Stimulated activated CD8-positive, alpha-beta memory T cell treated with anti-CD3 and anti-CD28 coated beads, Interleukin-7, amount 100 ng/mL, for 48 hours (primary cell): ENCODE measurements at places on chromosomes 16 and 17.

GRCh38 chr17:29018788-29019474 lies 13.1 kb upstream of the SEZ6 start:
- no peak for DNase-seq

GRCh38 chr17:33603789-33604188 lies 310.7 kb upstream of the ASIC2 start:
- no peak for DNase-seq

- DNase-seq, result no peak
Observed at GRCh38 chr16:88532434-88533241, 37.6 kb upstream of the ZC3H18 start.

DNA sequence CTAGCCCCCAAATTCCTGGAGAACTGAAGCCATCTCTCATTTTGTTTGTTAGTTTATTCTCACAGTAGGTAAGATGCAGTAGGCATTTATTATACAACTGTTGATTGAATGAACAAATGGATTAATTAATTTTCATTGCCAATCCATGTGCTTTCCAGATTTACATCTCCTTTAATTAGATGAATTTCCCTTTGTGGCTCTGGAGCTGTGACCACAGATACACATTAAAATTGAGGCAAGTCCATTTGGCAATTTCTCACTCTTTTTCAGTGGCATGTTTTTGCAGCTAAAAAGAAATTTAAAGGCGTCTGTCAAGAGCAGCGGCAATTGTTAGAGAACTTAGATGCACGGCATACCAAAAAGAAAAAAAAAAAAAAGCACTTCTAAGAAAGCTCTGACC lies 635.4 kb upstream of the SOX9 start:
- no peak for DNase-seq

- no peak for DNase-seq
Observed at GRCh38 chr16:89890886-89891657, 17.7 kb downstream of the TCF25 start.

GRCh38 chr17:51251010-51251409 lies 8.8 kb downstream of the MBTD1 start:
- no peak for DNase-seq

GRCh38 chr16:48244863-48245195 lies 729 bp downstream of the LONP2 start:
- DNase-seq, result no peak

DNA sequence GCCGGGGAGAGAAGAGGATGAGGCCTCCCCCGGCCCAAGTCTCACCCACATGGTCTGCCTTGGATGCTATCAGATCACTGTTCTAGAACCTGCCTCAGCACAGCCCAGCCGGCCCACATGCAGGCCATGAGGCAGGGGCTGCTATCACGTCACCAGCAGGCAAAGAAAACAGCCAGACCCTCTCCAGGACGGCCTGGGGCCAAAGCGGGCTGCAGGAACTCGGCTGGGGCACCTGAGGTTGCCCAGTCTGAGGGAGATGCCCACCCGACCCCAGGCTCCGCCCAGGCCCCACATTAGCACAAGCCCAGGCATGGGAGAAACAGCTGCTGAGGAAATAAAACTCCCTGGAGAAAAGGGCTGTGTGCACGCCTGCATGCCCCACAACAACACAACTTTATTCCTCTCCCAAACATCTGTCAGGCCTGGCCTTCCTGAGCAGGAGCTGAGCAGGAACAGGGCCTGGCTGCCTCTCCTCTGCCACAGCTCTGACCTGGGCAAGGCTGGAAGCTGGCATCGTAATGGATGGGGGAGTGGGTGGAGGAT lies 6.7 kb upstream of the SMIM5 start:
- DNase-seq, result no peak

GRCh38 chr17:41413982-41414381 lies 10.4 kb downstream of the KRT37 start:
- no peak for DNase-seq

DNA sequence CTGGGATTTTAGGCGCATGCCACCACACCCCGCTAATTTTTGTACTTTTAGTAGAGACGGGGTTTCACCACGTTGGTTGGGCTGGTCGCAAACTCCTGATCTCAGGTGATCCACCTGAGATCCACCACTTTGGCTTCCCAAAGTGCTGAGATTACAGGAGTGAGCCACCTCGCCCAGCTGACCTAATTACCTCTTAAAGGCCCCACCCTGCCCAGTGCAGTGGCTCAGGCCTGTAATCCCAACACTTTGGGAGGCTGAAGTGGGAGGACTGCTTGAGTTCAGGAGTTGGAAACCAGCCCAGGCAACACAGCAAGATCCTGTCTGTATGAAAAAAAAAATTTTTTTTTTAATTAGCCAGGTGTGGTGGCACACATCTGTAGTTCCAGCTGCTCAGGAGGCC lies 2.9 kb upstream of the COASY start:
- DNase-seq, result no peak

- DNase-seq, result no peak
Observed at GRCh38 chr16:81429045-81429521, 15.5 kb upstream of the CMIP start.

- DNase-seq, result no peak
Observed at GRCh38 chr16:84937196-84938005, 73.9 kb downstream of the ZDHHC7 start.

DNA sequence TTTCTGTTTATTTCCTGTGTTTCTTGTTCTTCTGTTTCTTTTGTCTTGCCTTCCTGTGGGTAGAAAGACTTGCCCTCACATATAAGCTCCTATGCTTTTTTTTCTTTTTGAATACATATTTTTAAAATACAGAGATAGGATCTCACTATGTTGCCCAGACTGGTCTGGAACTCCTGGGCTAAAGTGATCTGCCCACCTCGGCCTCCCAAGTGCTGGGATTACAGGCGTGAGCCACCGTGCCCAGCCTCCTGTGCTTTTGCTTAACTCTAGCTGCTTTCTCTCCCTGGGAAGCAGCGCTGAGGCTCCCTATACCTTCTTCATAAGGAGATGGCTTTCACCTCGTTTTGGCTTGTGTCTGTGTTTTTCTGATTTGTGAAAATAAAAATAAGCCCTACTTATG lies 93.4 kb upstream of the FA2H start:
- no peak for DNase-seq

DNA sequence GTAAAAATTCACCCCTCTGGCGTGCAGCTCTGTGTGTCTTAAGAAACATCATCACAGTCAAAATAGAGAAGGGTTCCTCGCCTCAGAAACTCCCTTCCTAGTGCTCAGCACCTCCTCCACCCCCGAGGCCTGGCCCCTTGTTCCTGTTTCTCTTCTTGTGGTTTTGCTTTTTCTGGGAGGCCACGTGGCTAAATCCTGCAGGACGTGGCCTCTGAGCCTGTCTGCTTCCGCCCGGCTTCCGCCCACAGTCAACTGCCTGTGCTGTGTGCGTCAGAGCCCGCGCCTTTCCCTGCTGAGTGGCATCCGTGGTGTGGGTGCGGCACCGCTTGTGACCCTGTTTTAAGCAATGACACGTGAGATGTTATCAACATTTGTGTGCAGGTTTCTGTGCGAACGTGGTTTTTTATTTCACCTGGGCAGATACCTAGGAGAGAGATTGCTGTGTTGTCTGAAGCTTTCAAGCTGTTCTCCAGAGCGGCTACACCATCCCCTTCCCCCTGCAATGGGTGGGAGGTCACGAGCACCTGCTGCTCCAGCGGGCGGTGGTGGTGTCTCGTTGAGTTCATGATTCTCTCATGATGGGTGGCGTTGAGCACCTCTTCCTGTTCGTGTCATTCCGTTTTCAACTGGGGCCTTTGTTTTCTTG lies 21.7 kb downstream of the ACSF3 start:
- DNase-seq, result peak; percentile 82

GRCh38 chr17:80504686-80505413 lies 28.4 kb upstream of the NPTX1 start:
- no peak for DNase-seq

- no peak for DNase-seq
Observed at GRCh38 chr17:3667366-3668278, 756 bp downstream of the TAX1BP3 start.

DNA sequence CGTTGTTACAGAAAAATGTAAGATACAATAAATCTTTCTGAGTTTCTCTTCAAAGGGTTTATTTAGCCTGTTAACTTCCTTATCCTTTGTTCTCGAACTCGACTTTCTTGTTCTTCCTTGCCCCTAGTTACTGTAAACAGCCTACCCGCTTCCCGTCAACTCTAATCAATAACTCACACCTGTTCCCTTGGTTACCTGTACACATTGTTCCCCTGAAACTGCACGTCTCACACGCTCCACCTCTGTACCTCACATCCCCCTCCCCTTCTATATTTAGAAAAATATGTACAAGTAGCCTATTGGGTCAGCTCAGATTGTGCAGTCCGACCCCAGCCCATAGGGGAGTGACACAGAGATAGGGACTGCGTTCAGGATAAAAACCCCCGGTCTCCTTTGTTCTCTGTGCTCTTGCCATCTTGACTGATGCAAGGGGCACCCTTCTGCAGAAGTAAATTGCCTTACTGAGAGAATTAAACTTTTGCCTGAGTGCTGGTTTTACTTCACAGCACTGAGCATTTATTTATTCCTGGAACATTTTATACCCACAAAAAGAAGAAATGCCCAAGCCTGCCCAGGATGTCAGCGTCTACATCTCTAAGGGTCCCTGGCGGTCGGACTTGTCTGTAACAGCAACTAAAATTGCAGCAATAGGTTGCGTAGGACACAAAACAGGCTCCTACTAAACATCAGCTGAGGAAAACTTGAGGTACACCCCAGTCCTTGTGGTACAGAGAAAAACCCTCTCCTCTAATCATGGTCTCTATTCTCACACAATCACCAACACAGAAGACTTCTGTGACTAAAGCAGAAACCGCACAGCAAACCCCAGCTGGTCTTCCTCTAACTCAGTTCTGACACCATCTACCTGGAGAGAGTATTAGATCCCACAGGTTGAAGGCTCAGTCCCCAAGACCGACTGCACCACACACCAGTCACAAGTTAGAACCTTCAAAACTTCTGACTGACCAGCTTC lies 11.3 kb downstream of the WDR45B start:
- DNase-seq, result no peak

DNA sequence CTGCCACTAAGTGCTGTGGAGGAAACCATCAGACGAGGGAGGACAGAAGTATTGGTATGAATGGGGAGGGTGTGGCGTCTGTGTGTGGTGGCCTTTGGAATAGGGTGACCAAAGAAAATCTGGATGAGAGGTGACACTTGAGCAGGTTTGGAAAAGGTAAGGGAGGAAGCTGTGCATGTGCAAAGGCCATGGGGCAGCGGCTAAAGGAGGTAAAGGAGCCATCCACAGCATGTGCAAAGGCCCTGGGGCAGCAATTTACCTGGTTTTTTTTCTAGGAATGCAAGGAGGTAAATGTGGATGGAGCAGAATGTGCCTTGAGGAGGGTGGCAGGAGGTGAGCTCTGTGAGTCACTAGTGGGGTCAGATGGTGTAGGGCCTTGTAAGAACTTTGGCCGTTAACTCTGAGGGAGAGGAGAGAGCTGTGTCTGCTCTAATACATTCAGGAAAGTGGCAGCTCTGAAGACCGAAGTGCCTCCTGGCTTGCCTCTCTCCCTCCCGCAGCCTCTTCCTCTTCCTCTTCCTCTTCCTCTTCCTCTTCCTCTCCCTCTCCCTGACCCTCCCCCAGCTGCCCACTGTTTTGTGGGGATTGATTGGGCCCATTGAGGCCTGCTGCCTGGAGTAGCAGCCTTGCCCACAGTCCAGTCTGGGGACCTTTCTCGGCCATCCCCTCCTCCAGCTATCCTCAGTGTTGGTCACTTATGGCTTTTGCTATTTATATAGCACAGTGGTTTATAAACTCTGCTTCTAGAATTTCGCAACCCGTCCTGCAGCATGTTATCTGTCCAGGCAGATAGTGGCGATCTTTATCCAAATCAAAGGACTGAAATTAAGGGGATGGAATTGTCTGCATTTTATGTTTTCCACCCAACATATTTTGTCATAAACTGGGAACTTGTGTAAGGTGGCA lies 38.7 kb downstream of the CMIP start:
- no peak for DNase-seq

- no peak for DNase-seq
Observed at GRCh38 chr17:80815151-80815681, 176.4 kb upstream of the CHMP6 start.

DNA sequence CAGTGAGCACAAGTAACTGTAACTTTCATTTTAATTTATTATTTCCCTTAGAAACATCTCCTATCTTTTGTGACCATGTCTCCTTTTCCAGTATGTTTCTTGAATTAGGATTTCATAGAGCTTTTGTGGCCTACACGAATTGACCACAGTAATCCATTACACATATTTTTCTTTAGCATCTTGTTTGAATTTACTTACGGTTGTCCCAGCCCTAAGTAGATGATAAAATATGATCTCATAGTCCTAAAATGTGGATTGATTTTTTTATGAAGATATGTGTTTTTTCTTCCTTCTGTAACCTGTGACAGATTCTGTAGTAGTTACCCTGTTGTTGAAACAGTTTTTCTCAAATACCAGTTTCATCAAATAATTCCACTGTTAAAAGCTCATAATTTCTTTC lies 61.5 kb downstream of the NF1 start:
- no peak for DNase-seq

- no peak for DNase-seq
Observed at GRCh38 chr17:3959295-3959899, 4.8 kb downstream of the ATP2A3 start.

GRCh38 chr17:45060382-45060796 lies 728 bp upstream of the NMT1 start:
- DNase-seq, result no peak

GRCh38 chr17:1147664-1148063 lies 32.1 kb downstream of the ABR start:
- no peak for DNase-seq

DNA sequence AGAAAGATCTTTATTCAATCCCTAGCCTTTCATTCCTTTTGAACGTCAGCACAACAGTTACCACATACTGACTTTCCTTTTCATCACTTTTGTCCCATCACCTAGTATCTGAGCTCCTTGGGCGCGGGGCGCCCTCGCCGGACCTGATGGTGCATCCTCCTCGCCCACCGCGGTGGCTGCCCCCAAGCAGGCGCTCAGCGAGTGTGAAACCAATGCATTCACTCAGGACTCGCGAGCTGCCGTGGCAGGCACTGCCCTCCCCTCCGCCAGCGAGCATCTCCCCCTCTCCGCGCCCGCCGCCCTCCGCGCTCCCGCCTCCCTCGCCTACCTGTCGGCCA lies 756 bp downstream of the KLHL11 start:
- no peak for DNase-seq

- DNase-seq, result no peak
Observed at GRCh38 chr17:80565343-80566053, 20.9 kb downstream of the RPTOR start.

- DNase-seq, result no peak
Observed at GRCh38 chr16:1461146-1461545, 13.7 kb downstream of the CLCN7 start.

DNA sequence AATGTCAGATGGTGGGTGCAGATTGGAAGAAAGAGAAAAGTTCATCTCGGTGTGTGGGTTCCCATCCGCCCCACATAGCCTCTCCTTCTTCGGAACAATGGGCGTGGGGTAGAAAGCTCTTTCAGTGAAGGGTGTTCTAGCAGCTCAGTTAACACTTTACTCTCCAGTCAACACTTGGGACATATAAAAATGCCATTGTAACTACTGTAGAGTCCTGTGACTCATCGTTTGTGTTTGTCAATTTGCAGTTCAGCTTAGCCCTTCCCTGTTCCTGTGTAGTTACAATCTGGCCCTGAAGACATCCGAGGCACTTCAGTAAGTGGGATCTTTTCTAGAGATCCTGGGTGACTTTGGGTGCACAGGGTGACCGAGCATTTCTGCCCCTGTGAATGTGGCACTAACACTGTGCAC lies 11.5 kb upstream of the CLEC18C start:
- DNase-seq, result no peak

- DNase-seq, result no peak
Observed at GRCh38 chr16:23254338-23254737, 47.8 kb upstream of the SCNN1B start.
